Progenitor cell of endocrine pancreas (in vitro differentiated cells): ENCODE measurements at places on chromosomes 5 and 9.

- DNase-seq, result no peak
Measured at GRCh38 chr5:115068239-115069086, 101.2 kb downstream of the TRIM36 start.

DNA sequence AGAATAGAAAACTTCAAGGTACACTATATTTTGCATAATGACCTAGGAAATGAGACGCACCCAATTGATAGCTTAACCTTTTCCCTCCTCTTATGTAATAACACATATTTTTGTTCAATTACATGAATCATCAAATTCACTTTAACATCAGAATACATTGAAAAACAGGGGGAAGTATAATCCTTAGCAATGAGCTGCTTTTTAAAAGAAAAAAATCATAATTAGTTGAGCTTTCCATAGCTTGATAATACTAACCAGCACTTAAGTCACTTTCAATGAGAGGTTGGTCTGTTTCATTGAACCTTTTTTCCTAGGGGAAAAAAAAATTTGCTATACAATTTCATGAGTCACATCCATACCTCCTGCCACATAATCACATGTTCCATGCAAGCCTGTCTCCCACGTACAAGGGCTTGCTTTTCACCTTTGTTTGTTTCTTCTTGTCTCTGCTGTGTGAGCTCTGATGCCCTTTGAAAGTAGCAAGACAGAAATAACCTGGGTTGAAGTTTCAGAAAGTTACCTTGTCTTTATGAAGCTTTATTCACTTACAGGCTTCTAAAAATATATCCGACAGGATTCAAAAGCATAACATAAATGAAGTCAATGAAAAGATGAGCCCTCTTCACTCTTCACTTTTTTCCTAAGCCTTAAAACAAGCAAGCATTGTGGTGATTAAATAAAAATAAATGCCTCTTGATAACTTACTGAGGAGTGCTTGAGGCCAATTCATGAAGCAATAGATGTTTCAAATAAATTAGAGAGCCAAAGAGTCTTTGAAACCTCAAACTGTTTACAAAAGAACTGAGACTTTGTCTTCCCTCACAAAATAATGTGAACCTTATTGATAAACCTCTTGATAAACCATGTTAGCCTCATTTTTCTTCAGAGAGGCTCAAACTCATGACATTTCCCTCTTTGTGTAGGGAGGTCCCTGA, 108.5 kb downstream of the FEM1C start:
- DNase-seq, result no peak

DNA sequence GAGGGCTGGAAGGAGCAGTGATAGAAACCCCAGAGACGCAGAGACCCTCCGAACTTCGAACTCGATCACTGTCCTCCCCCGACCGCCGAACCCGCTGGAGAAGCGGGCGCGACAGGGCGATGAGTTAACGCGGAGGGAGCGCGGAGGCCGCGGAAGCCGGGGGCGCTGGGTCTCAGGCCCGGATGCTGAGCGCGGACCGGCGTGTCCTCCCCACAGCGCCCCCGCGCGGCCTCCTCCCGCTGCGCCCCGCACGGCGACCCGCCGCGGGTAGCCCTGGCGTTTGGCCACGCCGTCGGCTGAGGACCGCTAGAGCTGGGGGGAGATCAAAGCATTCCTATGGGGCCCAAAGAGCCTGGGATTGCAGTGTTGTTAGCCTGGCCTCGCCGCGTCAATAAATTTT, 7.7 kb upstream of the DMRT2 start:
- peak; percentile 73 for DNase-seq

DNA sequence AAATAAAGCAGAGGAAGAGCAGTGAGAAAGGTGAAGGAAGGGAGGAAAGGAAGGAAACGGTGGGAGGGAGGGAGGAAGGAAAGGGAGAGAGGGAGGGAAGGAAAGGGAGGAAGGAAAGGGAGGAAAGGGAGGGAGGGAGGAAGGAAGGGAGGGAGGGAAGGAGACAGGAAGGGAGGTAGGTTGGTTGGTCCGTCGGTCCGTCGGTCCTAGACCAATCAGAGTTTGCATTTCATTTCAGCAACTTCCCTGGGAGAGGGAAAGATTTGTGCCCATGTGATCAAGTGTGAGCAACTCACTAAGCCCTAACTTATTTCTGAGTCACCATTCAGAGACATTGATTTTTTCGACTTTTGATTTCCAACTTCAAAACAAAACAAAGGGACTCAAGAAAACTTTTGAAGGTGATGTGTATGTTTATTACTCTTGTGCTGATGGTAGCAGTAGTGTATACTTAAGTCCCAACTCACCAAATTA, 18.8 kb downstream of the NANS start:
- no peak for DNase-seq

GRCh38 chr5:122500245-122501088, 188.4 kb downstream of the SNCAIP start:
- DNase-seq, result no peak

- no peak for DNase-seq
Measured at GRCh38 chr5:52888363-52888762, 100.6 kb downstream of the ITGA1 start.

DNA sequence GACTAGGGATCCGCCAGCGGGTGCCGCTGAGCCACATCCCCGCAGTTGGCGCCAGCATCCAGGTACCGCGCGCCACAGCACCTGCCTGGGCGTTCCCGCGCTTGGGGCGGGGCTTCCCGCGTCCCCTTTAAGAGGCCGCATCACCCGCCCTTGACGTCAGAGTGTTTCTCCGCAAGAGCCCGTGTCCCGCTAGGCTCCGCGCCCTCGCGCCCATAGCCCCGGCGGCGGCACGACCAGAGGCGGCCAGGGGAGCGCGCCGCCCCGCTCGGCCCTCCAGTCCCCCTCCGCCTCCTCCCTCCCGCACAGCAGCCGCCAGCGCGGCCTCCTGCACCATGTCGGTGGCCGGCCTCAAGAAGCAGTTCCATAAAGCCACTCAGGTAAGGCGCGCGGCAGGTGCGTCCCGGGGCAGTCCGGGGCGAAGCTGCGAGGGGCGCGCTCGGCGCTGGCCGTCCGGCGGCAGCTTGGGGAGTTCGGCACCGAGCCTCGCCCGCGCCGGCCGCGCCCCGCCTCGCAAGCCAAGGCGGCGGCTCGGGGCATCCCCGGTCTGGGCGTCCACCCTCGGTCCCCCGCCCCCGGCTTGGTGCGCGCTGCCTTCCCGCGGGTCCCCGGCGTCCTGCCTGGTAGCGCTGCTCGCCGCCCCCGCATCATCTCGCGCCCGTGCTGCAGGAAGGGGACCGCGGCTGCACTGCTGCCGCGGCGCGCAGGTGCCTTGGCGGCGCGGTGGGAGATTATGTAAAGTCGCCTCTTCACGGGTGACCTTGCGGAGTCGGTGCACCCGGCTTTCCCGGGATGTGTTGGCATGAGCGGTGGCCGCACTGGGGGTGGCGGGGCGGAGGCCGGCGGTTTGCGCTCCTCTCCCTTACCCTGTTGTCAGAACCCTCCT, at the start of gene SH3GL2:
SH3GL2 (plus strand) TSS at position 156 of the 883 bp plus-strand sequence.
- DNase-seq, result peak; percentile 67

DNA sequence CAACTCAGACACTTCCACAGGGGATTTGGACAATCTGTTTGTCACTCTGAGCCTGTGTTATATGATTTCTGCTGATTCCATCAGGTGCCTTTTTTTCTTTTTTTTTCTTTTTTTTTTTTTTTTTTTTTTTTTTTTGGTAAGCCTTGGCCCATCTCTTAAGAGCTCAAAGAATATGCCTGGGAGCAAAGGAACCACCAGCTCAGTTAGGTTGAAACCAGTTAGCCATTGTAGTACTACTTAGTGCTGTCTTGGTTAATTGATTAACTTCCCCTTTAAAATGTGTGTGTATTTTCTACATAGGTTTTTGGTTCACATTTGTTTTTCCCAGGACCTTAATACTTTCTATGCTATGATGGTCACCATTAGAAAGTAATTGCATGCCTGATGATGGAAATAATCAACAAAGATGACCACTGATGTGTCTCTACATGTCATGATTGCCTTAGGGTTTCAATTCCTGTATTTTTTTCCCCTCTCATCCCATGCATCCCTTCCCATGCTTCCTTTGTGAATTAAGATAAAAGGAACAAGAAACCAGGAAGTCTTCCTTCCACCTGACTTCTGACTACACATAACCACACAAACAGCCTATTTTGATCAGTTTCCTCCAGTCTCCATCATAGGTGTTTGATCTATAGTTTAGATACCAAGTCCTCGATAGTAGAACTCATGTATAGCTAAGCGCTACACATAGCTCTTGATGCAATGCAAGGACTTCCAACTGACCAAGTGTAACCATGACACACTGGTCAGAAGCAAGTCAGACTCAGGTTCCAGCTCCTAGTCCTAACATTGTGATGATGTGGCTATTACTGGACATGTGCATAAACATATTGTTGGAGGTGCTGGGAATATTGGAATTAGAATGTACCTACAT, 306.1 kb downstream of the EFNA5 start:
- DNase-seq, result no peak

DNA sequence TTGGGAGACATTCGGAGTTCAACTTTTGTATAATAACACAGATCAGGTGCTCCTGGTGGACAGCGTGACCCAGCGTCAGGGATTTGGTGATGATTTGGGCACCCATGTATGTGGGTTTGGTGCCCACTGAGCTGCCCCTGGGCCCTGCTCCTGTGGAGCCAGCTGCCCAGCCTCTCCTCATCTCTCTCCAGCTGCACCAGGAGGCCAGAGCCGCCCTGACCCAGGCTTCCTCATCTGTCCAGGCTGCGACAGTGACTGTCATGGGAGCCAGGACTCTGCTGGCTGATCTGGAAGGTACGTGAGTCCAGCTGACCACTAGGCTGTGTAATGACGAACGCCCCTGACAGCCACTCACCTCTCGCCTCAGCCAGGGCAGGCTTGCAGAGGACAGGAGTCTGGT, 14.5 kb upstream of the AIF1L start:
- no peak for DNase-seq

DNA sequence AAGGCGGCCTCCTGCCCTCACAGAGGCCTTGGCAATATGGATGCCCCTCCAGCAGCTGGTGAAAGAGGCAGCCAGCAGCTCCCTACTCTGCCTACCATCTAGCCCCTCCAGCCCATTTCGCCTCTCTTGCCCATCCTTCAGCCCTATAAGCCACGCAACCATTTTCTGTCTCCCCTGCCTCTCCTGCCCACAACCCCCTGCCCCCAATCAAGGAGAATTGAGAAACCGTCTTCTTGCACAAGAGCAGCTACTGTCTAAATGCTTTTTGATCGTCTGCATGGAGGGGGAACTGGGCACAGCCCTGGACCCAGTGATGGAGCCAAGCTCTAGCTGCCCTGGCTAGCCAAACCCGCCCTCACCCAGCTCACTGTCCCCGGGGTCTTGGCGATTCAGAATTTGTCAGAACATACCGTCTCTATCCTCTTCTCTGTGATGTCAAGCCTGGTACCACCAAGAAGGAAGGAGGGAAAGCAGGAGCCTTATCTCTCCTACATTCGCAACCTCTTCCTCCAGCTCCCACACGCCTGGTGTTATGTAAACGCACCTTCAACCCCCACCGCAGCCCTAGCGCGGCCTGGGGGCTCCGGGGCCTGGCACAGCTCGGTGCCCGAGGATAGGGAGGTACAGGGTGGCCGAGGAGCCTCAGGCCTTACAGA, 1.2 kb downstream of the SPRY4 start:
- no peak for DNase-seq
